ENCODE measurements at places on chromosomes 5 and 9.

- DNase-seq: no peak
These were observed 197.6 kb downstream of the KDM4C start for GRCh38 chr9:6955251-6955921.

DNA sequence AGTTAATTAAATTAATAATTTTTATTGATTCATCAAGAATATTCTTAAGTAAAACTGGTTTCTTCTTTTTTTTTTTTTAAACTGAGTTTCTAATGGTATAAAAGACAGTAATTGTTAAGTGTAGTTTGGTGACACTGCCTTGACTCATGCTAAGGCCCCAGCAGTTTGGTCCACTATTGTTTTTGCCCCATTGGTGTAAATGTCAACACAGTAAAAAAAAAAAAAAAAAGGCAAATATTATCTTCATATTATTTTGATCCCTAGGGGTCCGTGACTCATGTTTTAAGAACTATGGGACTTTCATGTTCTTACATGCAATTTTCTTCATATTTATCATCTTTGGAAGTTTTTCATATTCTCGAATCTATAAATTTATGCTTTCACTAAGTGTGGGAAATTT, 29.2 kb upstream of the JAK2 start:
- no peak for DNase-seq

GRCh38 chr5:16617274-16617968, 624 bp upstream of the RETREG1 start:
- peak; percentile 56 for DNase-seq

GRCh38 chr5:18074961-18075360, 440.7 kb downstream of the TAF11L14 start:
- DNase-seq: no peak

DNA sequence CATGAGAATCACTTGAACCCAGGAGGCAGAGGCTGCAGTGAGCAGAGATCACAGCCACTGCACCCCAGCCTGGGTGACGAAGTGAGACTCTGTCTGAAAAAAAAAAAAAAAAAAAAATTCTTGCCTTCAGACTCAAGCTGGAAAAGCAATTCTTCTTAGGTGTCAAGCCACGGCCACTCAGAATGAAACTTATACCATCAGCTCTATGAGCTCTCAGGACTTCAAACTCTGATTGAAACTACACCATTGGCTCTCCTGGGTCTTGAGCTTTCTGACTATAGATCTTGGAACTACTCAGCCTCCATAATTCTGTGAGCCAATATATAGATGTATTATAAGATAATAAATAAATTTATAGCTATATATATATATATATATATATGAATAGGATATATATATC, 12.9 kb upstream of the FGF10 start:
- DNase-seq: no peak

GRCh38 chr5:55022450-55022849, 1.6 kb upstream of the GZMK start:
- DNase-seq: no peak

DNA sequence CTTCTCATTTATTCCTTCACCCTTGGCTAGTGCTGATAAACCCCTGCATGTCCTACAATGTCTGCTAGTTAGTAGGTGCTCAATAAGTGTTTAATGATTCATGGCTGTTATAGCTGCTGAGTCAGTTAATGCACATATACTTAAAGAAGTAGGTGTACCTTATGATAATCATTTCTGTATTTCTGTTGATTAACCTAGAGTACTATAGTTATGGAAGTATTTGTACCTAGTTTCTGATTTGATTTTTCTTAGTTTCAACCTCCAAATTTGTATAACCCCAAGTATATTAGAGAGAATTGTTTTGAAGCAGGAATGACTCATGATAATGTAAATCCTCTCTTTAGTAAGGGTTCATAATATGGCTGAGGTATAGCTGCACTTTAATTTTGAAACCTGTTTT, 8.9 kb downstream of the SMAD5 start:
- no peak for DNase-seq

DNA sequence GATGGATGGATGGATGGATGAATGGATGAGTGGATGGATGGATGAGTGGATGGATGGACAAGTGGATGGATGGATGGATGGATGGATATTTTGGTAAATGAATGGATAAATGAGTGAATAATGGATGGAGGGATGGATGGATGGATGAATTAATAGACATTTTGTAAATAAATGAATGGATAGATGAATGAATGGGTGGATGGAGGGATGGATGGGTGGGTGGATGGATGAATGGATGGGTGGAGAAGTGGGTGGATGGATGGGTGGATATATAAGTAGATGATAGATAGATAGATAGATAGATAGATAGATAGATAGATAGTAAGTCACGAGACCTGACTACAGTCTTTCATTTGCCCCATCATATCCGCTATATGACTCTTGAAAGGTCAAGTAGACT, 82.7 kb upstream of the OLFM1 start:
- no peak for DNase-seq
